ENCODE measurements at places on chromosomes 4 and X.

GRCh38 chrX:115493015-115493414, 68.0 kb upstream of the PLS3 start:
- no peak for DNase-seq

DNA sequence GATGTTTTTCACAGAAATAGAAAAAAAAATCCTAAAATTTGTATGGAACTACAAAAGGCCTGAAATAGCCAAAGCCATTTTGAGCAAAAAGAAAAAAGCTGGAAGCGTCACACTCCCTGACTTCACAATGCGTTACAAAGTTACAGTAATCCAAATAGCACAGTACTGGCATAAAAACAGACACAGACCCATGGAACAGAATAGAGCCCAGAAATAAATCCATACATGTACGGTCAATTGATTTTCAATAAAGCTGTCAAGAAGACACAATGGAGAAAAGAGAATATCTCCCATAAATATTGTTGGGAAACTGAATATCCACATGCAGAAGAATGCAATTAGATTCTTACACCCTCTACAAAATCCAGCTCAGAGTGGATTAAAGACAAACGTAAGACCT, 208.2 kb downstream of the AFAP1 start:
- DNase-seq = no peak

GRCh38 chr4:42816880-42817400, 75.6 kb upstream of the GRXCR1 start:
- DNase-seq = no peak

DNA sequence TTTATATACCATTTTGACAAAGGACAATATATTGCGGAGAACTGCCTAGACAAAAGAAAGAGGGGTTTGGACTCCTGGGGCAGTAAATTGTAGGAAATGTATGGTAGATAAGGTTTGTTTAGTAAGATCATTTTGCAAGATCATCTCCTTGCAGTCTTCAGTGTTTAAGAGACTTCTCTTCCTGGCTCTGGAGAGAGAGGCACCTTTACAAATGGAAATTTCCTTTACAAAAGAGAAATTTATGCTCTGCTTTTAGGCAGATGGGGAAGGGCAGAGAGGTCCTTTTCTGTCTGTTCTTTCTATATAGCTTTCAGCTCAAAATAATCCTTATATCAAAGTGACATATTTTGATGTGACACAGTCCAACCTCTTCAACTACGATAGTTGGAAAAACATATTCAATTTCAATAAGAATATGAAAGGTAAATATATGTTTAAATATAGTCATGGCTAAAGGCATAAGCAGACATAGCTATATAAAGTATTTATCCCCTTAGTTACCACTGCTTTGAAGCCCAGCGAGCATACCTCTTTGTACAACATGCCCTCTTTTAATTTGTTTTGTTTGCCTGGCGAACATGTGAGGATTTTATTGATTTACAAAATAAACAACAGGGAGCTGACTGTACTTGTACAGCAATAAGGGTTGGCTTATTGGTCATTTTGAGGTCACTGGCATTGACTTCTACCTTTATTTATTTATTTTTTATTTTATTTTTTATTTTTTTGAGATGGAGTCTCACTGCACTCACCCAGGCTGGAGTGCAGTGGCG, 65.2 kb downstream of the TRIM2 start:
- DNase-seq = peak; percentile 34

DNA sequence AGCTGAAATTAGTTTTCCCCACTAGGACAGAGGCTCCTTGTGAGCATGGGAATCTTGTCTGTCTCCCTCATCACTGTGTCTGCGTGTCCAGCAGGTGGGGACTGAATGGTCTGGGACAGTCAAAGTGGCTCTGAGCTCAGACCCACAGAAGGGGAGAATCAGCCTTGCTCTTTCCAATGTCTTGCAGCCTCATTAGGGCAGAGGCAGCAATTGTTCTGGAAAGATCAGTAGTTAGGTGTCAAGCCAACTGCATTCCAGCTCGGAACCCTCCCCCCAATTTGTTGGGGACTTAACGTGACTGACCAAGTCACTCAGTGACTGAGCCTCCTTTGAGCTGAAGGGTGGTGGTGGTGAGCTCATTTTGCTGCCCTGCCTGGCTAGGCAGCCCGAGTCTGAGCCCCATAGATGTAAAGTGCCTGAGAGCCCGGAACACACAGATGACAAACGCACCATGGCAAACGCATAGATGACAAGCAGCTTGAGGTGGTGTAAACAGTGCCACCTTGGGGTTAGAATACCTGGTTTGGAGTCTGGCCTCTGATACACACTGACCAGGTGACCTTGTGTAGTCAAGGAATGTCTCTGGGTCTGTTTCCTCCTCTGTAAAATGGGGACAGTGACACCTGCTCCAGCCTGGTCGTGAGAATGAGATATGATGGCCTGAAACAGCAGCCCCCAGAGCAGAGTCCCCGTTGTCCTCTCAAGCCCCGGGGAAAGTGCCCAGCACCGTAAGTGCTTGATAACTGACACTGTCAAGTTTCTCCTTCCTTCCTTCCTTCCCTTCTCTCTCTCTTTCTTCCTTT, 2.7 kb upstream of the SORCS2 start:
- peak; percentile 28 for DNase-seq

- DNase-seq = no peak
Observed at GRCh38 chr4:138831948-138832347, 183.6 kb upstream of the NOCT start.

- DNase-seq = no peak
Observed at GRCh38 chr4:174265916-174266315, 17.6 kb downstream of the FBXO8 start.

- peak; percentile 55 for DNase-seq
Observed at GRCh38 chrX:119753639-119754257, 4.6 kb upstream of the SOWAHD start.

DNA sequence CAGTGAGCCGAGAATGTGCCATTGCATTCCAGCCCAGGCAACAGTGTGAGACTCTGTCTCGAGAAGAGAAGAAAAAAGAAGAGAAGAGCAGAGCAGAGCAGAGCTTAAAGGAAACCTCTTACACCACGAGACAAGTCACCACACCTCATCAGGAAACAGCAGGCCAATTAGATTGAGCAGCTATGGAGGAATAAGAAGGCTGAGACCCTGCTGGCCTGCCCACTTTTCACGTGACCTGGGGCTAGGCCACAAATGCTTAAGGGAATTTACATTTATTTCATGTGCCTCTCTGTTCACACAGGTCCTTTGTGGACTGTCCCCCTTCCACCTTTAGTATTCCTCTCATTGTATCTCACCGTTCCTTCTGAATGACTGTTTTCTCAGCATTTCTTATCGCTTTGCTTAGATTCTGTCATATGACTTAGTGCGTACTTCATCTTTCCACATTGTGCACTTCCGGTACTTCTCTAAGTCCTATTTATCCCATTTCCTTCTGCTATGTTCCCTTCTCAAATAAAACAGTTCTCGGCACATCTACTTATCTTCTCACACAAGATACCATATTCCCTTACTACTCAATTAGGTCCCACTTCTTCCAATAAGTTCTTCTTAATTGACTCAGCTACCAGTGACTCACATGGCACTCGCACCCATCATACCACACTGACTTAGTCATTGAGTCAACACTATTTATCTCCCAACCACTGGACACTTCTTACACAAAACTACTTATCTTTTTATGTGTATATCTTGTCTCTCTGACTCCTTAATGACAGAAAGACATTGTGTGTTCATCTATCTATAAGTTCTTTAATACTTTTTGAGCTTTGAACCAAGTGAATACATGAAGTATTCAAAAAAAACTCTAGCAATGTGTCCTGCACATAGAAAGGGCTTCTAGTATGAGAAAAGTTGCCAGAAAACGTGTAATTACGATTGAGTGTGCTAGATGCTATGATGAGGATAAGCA, 11.0 kb downstream of the CUL4B start:
- no peak for DNase-seq

- no peak for DNase-seq
Observed at GRCh38 chrX:7170898-7171297, 22.9 kb upstream of the PUDP start.

GRCh38 chrX:30196322-30196721, 19.0 kb upstream of the MAGEB2 start:
- peak; percentile 25 for DNase-seq

GRCh38 chr4:115113506-115114106, at the start of gene NDST4:
Gene NDST4, minus strand, starts transcription at chr4:115113620. Its CDS starts 36,584 bp downstream, at chr4:115077036.
- peak; percentile 81 for DNase-seq

GRCh38 chr4:142351958-142352357, 494.1 kb downstream of the INPP4B start:
- DNase-seq = no peak

DNA sequence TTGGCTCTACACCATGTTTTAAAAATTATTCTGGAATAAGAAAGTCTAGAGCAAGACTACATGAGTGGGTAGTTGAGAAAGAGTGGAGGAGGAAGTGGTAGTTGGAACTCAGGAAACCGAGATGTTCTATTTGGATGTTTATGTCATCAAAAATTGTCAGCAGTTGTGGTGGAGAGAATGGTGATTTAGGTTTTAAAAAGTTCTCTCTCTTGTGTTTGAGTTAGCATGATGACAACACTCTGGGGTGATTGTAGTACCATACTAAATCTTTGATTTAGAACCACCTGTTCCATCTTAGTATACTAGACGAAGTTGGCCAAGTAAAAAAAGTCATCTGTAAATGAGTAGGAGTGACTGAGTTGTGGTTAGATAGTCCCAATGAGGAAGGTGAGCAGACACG, 40.7 kb downstream of the KLHL2 start:
- no peak for DNase-seq

GRCh38 chrX:17923546-17923945, 62.4 kb upstream of the RAI2 start:
- no peak for DNase-seq

DNA sequence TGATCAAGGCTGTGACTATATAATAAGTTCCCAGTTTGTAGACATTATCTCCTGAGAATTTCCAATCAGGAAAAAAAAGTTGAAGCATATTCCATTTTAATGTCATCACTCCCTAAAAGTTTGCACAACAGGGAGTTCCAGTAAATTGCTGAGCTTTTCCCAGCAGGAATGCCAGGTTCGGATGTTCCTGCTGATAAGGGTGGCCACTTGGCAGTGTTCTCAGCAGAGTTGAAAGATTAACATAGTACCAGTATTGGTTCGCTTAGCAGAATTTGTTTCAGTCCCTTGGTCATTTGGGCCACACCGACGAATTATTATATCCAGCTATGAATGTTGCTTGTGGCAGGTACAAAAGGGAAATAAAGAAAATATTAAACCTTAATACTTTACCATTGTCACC, 5.2 kb upstream of the CXCL2 start:
- DNase-seq = no peak

DNA sequence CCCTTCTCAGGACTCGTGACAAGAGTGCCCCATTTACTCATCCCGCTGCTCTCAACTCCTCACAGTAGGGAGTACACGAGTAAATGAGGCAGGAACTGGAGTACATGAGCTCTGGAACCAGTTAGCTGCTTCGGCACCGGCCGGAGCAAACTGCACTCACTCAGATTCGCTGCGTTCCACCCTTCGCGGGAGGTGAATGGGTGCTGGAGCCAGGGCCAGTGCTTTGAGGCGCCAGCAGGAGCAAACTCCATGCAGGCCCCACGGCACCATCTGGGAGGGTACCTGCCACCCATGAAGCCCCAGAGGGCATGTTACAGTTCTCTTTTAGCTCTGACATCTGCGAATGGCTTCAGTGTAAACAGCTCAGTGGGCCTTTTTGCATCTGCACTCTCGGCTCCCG, 315.5 kb upstream of the GK2 start:
- DNase-seq = no peak

DNA sequence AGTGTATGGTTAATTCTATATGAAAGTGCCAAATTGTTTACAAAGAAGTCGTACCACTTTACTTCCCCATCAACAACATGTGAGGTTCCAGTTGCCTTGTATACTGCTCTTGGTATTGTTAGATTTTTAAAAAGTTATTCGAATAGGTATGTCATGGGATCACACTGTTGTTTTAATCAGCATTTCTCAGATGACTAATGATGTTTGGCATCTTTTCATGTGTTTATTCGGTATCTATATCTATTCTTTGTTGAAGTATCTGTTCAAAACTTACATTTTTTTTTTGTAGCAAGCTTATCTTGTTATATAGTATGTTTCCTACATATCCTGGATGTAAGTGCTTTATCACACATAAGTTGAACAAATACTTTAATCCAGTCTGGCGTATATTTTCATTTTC, 99.4 kb upstream of the MAB21L2 start:
- DNase-seq = no peak

DNA sequence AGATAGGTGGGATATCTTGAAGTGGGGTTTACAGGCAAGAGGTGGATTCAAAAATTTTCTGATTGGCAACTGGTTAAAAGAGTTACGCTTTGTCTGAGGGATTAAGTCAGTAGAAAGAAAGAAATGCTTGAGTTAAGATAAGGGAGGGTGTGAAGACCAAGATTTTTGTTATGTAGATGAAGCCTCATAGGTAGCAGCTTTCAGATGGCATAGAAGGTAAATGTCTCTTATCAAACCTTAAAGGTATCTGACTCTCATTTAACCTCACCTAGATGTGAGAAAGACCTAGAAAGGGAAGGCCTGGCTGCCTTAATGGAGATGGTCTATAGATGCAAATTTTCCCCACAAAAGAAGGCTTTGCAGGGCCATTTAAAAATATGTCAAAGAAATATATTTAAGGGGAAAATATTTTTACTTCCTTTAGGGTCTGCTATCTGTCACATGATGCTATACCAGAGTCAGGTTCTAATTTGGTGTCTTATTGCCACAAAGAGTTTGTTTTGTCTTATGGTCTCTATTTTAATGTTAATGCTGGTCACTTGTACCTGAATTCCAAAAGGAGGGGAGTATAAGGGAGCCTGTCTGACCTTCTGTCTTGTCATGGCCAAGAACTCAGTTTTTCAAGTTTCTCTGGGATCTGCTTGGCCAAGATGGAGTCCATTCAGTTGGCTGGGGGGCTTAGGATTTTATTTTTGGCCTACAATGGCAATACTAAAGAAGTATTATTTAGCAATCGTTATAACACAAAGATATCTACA, 699.1 kb upstream of the AMOT start:
- no peak for DNase-seq

DNA sequence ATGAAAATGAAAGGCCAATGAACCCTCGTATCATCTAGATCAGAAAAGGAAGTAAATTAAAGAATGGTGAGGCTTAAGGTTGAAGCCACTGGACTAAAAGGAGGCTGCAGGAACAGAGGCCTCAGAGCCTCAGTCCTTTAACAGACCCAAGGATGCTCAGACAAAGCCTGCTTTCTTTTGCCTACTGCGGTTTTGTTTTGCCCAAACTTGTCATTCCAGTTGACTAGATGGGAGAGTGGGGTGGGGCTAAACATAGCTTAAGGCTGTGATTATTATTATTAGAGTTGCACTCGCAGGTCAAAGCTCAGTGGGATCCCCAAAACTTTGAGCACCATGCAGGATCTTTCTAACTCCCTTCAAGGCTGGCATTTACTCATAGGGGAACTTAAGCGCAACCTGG, 163.9 kb downstream of the RBM46 start:
- DNase-seq = no peak
